Umbilical cord (tissue), 2 donors: ENCODE measurements at places on chromosomes 7 and 10. TPM values are rescaled to one million over a fixed set of nuclear protein-coding genes. Genes with fewer than 3 reads are reported as not detected.

Gene AKR1C8
- 2.9 TPM for total RNA-seq

Gene SPDYE2
- total RNA-seq: 2.6 TPM

Gene SEMA3E
- total RNA-seq: 3.1 TPM

Gene PGAM2
- not detected for total RNA-seq

Gene GNGT1
- 2.9 TPM for total RNA-seq

Gene NUTM2B
- 2.2 TPM for total RNA-seq

Gene THSD7A
- total RNA-seq: 7.0 TPM
